ENCODE measurements at places on chromosomes 7 and 10. TPM values are rescaled to one million over a fixed set of nuclear protein-coding genes. Genes with fewer than 3 reads are reported as not detected.

The CLCN1 gene
- polyA plus RNA-seq: 1.1 TPM

- DNase-seq: no peak
These were observed 69.2 kb downstream of the DNAJC1 start for GRCh38 chr10:21934307-21934706.

The PLPP4 gene
- polyA plus RNA-seq: 0.28 TPM

The WIPF3 gene
- polyA plus RNA-seq: 15.0 TPM

GRCh38 chr7:112238852-112239610 lies 32.5 kb downstream of the ZNF277 start:
- no peak for DNase-seq

DNA sequence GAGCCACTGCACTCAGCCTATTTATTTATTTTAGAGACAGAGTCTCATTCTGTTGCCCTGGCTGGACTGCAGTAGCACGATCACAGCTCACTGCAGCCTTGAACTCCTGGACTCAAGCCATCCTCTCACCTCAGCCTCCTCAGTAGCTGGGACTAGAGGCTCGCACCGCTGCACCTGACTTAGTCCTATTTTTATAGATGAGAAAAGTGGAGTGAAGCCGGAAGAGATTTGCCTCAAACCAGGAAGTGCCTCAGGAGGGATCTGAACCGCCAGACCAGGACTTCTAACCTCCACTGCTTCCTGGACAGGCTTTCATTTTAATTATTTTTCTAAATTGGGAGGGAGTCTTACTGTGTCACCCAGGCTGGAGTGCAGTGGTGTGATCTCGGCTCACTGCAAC lies 17.5 kb upstream of the CLIP2 start:
- peak; percentile 18 for DNase-seq

The GHRHR gene
- polyA plus RNA-seq: 0.50 TPM

- DNase-seq: peak; percentile 84
These were observed 213.7 kb downstream of the TWIST1 start for GRCh38 chr7:18903695-18904094.

The LIPJ gene
- polyA plus RNA-seq: not detected

The ACTL6B gene
- not detected for polyA plus RNA-seq

The PMPCB gene
- polyA plus RNA-seq: 60.7 TPM

GRCh38 chr10:122252805-122253204 lies 18.3 kb upstream of the BTBD16 start:
- DNase-seq: no peak

DNA sequence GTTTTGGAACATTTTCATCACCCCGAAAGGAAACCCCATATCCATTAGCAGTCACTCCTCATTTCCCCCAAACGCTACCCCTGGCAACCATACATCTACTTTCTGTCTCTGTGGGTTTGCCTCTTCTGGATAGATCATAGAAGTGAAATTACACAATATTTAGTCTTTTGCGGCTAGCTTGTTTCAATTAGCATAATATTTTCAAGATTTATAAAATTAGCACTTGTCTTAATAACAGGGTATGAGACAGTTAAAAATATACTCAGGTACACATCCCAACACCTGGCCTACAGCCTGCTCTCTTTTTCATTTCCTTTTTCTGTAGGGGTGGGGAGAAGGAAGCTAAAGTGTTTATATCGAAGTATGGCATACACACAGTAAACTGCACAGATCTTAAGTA lies 81.4 kb upstream of the LRGUK start:
- DNase-seq: no peak

GRCh38 chr7:139648941-139649425 lies 125.5 kb downstream of the CLEC2L start:
- peak; percentile 66 for DNase-seq

DNA sequence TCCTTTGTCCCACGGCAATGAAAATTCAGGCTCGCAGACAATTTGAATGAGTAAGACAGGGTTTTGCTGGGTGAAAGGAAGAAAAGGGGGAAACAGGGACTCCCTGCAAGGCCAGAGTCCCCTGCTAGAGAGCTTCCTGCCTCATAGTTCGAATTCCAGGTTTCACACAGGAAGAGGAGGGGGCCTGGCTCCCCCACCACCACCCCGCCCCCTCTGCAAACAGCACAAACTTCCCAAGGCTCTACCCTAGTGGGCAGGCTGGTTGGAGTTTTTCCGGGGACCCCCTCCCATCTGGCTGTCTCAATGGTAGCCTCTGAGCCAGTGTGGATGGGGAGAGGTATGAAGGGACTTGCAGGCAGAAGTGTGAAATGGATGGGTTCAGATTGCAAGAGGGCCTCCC lies 57.4 kb upstream of the NEBL start:
- no peak for DNase-seq

The LRIT1 gene
- not detected for polyA plus RNA-seq

GRCh38 chr10:90304533-90304932 lies 553.3 kb downstream of the HTR7 start:
- peak; percentile 53 for DNase-seq

The LFNG gene
- 21.7 TPM for polyA plus RNA-seq

- DNase-seq: no peak
These were observed 268.9 kb downstream of the SLC25A13 start for GRCh38 chr7:96052860-96053470.

DNA sequence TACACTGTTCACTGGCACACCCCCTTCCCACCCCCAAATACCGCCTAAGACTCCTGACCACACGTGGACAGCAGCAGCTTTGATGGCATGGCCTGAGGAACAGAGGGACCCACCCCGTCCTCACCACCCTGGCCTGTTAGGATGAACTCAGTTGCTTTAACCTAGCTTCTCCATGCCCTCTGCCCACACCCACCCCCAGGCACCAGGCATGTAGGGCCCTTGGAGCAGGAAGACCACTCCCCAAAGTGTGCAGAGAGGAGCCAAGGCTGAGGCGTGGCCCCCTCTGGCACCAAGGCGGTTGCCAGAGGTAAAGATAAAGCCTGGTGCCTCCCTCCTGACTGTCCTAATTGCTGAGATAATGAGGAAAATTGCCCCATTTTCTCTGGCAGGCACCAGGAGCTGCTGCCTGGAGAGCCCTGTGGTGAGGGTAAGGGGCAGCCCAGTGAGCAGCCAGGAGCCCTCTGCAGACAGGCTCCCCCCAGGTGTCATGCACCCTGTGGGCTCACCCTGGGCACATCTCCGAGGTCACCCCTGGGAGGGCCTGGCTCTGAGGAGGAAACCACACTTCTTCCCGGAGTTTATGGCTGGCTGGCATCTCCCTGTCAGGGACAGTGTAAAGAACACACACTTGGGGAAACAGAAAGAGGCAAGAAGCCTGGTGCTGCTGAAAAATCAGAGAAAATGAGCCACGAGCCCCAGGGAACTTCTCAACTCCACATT lies 47.7 kb downstream of the LRRC20 start:
- no peak for DNase-seq

DNA sequence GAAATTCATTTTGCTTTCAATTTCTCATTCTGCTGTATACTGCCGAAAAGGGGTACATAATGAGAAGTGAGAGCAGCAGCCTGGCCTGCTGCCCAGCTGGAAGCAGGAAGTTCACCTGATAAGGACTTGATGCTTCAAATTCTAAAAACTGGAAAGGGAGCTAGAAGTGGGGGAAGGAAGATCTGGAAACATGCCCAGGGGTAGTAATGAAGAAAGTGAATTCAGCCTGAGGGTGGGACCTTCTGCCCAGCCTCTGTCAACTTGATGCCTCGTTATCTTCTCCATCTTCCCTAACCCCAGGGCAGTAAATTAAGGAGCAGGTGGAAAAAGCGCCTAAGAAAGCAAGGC lies 69.4 kb downstream of the ARMH3 start:
- DNase-seq: peak; percentile 36

DNA sequence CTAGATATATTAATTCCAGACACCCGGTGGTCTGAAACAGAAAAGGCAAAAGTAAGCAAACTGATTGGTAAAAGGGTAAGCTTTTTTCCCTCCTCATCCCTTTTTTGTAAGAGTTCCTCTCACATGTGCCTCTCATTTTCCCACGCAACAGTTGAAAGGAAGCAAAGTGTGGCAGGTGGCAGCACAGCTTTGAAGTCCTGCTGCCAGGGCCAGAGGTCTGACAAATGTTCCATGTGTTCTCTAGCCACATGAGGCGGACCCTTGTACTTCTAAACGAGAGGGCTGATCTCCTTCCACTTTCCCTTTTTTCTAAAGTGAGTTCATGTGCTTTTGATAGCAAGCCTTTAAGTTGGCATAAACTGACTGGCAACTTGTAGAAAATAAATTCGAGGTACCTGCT lies 217.5 kb downstream of the POLR1F start:
- no peak for DNase-seq

- peak; percentile 4 for DNase-seq
These were observed 203.6 kb downstream of the MACC1 start for GRCh38 chr7:20013536-20013935.

DNA sequence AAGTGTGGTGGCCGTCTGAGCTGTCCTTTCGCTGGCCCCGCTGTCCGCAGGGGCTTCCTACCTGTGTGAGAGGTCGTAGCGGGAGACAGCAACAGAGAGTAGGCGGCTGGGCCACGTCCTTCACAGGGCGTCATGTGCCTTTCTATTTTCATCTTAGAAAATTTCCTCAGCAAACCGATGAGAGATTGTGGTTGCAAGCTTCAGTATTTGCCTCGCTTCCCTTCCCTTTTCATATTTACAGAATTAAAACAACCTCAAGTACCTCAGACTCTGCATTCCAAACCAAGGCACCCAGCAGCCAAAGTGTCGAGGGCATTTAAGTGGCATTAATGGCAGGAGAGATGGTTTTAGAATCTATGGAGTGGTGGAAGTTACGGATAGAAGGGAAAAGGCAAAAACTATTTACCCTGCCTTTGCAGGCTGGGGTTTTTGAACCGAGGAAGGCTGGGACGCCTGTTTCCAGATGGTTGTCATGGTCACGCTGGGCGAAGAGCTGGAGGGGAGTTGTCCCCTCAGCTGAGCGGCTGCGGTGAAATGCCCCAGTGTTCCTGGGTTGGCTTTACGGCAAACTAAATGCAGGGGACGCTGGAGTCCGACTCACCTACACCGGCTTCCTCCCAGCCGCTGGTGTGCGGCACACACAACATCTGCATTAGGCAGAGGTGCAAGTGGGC lies 41.9 kb downstream of the WIPI2 start:
- peak; percentile 55 for DNase-seq

- no peak for DNase-seq
These were observed 61.7 kb downstream of the SNX13 start for GRCh38 chr7:17878627-17879026.

The ZPBP gene
- polyA plus RNA-seq: not detected

The ITIH2 gene
- 5.1 TPM for polyA plus RNA-seq

GRCh38 chr10:120098232-120098930 lies 205.9 kb downstream of the SEC23IP start:
- peak; percentile 27 for DNase-seq

DNA sequence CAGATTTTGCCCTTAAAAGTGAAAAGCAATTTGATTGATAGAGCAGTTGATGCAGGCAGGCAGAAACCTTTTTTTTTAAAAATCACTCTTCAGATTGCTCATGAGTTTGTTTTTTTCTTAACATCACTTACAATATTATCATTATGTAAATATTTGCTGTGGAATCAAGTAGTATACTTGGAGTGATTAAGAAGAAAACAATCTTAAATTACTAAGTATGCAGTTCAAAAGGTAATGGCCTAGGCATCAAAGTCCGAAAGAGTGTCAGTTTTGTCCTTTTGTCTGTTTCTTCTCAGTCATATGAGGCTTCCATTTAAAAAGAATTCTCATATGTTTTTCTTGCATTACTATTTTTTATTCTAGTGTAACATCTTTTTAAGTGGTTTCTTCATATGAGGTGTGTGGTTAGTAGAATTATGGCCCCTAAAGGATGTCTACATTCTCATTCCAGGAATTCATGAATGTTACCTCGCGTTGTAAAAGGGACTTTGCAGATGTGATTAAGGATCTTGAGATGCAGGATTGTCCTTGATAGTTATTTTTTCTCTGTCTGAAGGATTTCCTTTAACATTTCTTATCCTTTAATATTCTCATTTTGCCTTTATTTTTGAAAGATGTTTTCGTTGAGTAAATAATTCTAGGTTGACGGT lies 44.0 kb downstream of the BICC1 start:
- DNase-seq: no peak

The GPR22 gene
- polyA plus RNA-seq: 0.10 TPM

DNA sequence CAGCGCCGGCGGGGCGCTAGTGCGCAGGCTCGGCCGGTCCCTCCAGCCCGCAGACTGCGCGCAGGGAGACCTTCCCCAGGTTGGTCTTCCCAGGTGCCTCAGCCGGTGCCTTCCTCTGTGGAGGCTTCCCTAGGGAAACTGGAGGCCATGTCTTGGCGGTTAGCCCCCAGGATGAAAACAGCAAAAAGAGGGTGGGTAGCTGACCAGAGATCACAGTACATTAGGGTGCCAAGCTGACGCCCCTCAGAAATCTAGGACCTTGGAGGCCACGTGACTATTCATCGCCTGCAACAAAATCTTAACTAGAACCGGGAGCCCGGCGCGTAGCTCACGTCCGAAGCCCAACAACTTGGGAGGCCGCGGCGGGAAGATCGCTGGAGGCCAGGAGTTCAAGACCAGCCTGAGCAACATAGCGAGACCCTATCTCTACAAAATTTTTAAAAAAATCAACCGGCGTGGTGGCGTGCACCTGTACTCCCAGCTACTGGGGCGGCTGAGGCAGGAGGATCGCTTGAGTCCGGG lies 327 bp upstream of the FIS1 start:
- DNase-seq: no peak

GRCh38 chr10:96643920-96644319 lies 57.1 kb upstream of the TM9SF3 start:
- DNase-seq: no peak

GRCh38 chr10:75468612-75469005 lies 37.2 kb downstream of the LRMDA start:
- no peak for DNase-seq

GRCh38 chr7:115754226-115754625 lies 276.3 kb downstream of the TFEC start:
- DNase-seq: no peak

The SLC18A3 gene
- not detected for polyA plus RNA-seq

DNA sequence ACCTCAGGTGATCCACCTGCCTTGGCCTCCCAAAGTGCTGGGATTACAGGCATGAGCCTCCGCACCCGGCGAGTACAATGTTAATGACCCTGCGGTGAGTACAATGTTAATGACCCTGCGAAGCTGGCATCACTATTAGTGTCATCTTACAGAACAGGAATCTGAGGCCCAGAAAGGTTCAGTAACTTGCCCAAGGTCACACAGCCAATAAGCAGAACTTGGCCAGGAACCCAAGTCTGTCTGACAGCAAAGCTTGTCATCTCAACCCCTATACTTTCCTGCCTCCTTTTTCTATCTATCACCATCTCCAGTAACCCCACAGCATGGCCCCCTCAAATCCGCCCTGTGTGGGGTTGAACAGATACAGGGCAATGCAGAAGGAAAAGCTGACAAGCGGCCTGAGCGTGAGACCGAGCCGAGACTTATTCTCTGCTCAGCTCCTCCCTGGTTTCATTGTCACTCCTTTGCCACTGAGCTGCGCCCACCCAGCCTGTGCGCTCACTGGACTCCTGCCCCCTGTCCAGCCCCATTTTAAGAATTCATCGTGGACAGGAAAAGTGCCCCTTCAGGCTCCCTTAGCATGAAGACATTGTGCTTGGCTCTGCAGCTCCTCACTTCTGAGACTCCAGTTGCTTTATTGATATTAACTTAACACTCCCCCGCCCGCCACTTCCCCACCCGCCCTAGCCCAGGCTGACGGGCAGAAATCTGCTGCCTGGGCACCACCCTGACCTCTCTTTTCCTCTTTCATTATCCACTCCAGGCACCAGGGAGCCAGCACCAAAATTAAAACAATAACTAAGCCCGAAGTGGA lies 58.1 kb upstream of the LBX1 start:
- no peak for DNase-seq

The TMEM178B gene
- polyA plus RNA-seq: 0.49 TPM

All from muscle of leg (tissue), 16 donors.